Spinal cord (tissue), 10 donors: ENCODE measurements at places on chromosomes 5 and 9. TPM values are rescaled to one million over a fixed set of nuclear protein-coding genes. Genes with fewer than 3 reads are reported as not detected.

- DNase-seq, result no peak
Measured at GRCh38 chr5:163281512-163281911, 155.9 kb upstream of the CCNG1 start.

- no peak for DNase-seq
Measured at GRCh38 chr9:107239474-107239873, 43.6 kb upstream of the RAD23B start.

INSYN2B gene
- total RNA-seq, result 5.3 TPM

GRCh38 chr9:93182572-93182971 lies 1.4 kb upstream of the WNK2 start:
- DNase-seq, result no peak

- DNase-seq, result no peak
Measured at GRCh38 chr9:35163413-35163812, 1.6 kb downstream of the UNC13B start.

- no peak for DNase-seq
Measured at GRCh38 chr5:137604348-137605095, 105.4 kb upstream of the SPOCK1 start.

GRCh38 chr5:146785065-146785464 lies 93.5 kb downstream of the PPP2R2B start:
- no peak for DNase-seq
